ENCODE measurements at places on chromosomes 7 and 10. TPM values are rescaled to one million over a fixed set of nuclear protein-coding genes. Genes with fewer than 3 reads are reported as not detected.

Gene PKD1L1
- 0.02 TPM for total RNA-seq

Gene SPDYE1
- not detected for total RNA-seq

DNA sequence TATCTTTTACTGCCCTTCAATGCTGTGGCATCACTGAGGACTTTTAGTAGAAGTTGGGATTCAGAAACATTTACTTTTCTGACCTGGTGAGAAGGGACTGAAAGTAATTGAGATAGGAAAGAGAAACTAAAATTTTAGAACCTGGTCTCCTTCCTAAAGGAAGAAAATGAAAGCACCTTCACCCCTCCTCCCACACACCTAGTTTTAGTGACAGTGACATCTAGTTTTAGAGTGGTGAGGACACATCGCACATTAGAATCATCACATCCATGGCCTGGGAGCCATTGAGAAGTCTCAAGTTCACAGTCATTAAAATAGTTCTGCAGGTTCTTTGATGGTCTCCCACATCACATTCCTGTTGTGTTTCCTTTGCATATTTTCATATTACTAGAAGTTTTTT is 16.1 kb downstream of the TAS2R41 start:
- no peak overlapping the region for H3K4me3 ChIP-seq
- H3K27me3 ChIP-seq: no peaks in the 10 kb centered on the region
- H3K4me1 ChIP-seq: no peaks in the 10 kb centered on the region
- no peak for DNase-seq
- H3K36me3 ChIP-seq: no peaks in the 10 kb centered on the region

- no peaks in the 10 kb centered on the region for H3K27me3 ChIP-seq
- DNase-seq: no peak
- H3K36me3 ChIP-seq: peaks cover 17% of the 10 kb centered on the region
- H3K4me1 ChIP-seq: peaks cover 44% of the 10 kb centered on the region
- H3K27ac ChIP-seq: peak overlapping the region; percentile 96
Measured at GRCh38 chr7:92699560-92699959, 109.4 kb upstream of the FAM133B start.

GRCh38 chr7:47227762-47228177 is 354.1 kb downstream of the TNS3 start:
- H3K36me3 ChIP-seq: no peaks in the 10 kb centered on the region
- H3K4me1 ChIP-seq: no peaks in the 10 kb centered on the region
- peak; percentile 66 for DNase-seq
- H3K27ac ChIP-seq: no peak overlapping the region
- no peaks in the 10 kb centered on the region for H3K27me3 ChIP-seq
- H3K4me3 ChIP-seq: no peak overlapping the region

DNA sequence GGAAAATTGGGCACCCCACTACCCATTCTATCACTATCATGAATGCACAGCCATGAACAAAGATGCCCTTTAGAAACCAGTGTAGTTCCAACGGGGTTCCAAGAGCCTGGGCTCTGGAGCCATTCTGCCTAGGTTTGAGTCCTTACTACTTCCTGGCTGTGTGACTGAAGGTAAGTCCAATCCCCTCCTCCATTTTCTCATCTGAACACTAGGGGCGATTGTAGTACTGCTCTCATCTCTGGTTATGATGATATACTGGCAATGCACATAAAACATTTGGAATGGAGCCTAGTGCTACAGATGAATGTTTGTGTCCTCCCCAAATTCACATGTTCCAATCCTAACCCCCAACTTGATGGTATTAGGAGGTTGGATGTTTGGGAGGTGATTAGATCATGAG is 28.1 kb upstream of the CDH23 start:
- no peaks in the 10 kb centered on the region for H3K27me3 ChIP-seq
- no peak overlapping the region for H3K4me3 ChIP-seq
- H3K27ac ChIP-seq: no peak overlapping the region
- no peak for DNase-seq

DNA sequence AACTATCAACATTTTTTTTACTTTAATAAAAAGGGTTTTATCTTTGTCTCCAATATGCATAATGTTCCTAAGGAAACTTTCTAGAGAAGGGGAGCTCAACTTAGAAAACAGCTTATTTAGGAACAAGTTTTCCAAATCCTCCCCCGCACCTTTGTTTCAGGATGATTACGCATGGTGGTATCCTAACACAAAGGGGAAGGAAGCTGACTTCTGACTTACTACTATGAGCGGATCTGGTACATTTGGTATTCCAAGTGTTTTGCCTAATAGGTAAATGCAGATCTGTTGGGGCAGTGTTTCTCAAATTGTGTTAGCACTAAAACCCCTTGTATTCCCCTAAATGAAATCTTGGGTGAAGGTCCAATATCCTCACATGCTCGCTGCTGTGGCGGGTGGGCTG is 229.3 kb upstream of the KLF14 start:
- no peaks in the 10 kb centered on the region for H3K36me3 ChIP-seq
- H3K27ac ChIP-seq: no peak overlapping the region
- H3K27me3 ChIP-seq: no peaks in the 10 kb centered on the region
- DNase-seq: no peak

- no peak overlapping the region for H3K27ac ChIP-seq
- no peak overlapping the region for H3K4me3 ChIP-seq
- H3K4me1 ChIP-seq: peaks cover 13% of the 10 kb centered on the region
- no peaks in the 10 kb centered on the region for H3K27me3 ChIP-seq
Measured at GRCh38 chr10:109931163-109931562, 7.9 kb upstream of the XPNPEP1 start.

DNA sequence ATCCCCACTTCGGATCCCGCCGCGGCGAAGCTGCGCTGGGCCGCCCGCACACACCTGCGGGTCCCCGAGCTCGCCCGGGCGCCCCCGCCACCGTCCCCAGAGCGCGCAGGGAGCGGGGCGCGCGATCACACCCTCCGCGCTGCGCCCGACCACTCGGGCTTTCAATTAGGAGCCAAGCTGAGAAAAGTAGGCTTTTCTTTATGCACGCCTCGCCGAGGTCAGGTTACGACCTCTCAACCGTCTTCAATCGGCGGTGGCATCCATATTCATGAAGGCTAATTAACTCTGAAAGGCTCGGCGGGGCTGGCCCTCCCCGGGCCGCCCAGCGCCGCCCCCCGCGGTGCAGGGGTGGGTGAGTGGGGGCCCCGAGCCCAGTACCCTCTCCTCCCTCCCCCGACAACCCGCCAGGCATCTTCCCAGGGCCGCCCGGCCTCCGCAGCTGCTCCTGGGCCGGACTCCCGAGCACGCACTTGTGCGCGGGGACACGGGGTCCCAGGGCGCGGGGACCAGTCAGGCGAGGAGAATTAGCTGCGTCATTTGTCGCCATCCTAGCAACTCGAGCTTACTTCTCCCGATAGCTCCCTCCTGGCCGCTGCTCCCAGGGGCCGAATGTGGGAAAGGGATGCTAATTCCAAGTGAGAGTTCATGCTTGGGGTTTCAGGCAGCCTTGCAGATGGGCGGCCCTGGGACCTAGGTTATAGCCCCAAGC is 155.5 kb upstream of the LYZL2 start:
- peaks cover 20% of the 10 kb centered on the region for H3K4me1 ChIP-seq
- peak overlapping the region; percentile 64 for H3K4me3 ChIP-seq
- no peaks in the 10 kb centered on the region for H3K36me3 ChIP-seq
- no peaks in the 10 kb centered on the region for H3K27me3 ChIP-seq
- H3K27ac ChIP-seq: peak overlapping the region; percentile 69

All from SJCRH30 (cell line).